Endodermal cell (in vitro differentiated cells): ENCODE measurements at places on chromosomes 16 and 17. TPM values are rescaled to one million over a fixed set of nuclear protein-coding genes. Genes with fewer than 3 reads are reported as not detected.

DNA sequence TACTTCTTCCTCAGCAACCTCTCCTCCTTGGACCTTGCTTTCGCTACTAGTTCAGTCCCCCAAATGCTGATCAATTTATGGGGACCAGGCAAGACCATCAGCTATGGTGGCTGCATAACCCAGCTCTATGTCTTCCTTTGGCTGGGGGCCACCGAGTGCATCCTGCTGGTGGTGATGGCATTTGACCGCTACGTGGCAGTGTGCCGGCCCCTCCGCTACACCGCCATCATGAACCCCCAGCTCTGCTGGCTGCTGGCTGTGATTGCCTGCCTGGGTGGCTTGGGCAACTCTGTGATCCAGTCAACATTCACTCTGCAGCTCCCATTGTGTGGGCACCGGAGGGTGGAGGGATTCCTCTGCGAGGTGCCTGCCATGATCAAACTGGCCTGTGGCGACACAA is 429 bp downstream of the OR2C1 start:
- no peaks in the 10 kb centered on the region for H3K36me3 ChIP-seq
- no peak overlapping the region for H3K4me3 ChIP-seq
- H3K4me1 ChIP-seq, result no peaks in the 10 kb centered on the region
- peaks cover 11% of the 10 kb centered on the region for H3K27me3 ChIP-seq
- no peak overlapping the region for H3K27ac ChIP-seq

GRCh38 chr17:49779739-49780231 is 8.7 kb upstream of the KAT7 start:
- H3K27ac ChIP-seq, result no peak overlapping the region
- peaks cover 10% of the 10 kb centered on the region for H3K27me3 ChIP-seq
- no peak overlapping the region for H3K4me3 ChIP-seq

Gene NGFR
- total RNA-seq, result 1.3 to 56.3 TPM (median 1.6 TPM) in 3 replicates

Gene PYDC1
- total RNA-seq, result not detected in 2 replicates

DNA sequence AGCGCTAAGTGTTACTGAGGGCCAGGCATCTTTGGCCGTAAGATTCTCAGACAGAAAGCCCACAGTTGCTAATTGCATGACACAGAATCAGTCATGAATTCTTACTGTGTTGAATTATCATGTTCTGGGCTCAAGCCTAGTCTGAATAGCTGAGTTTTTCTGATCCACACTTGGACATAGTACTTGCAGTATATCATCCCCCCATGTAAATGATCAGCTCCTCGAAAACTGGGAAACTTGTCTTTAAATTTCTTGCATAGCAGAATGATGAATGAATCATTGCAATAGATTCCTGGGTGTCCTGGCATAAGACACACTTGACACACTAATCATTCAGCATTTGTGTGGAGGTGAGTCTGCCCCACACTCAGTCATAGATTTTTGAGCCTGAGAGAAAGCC is 2.2 kb downstream of the MLYCD start:
- no peaks in the 10 kb centered on the region for H3K27me3 ChIP-seq
- H3K27ac ChIP-seq, result no peak overlapping the region
- peak overlapping the region; percentile 85 for H3K4me3 ChIP-seq
- H3K4me1 ChIP-seq, result peaks cover 8% of the 10 kb centered on the region
- DNase-seq, result no peak
- peaks cover 13% of the 10 kb centered on the region for H3K36me3 ChIP-seq

DNA sequence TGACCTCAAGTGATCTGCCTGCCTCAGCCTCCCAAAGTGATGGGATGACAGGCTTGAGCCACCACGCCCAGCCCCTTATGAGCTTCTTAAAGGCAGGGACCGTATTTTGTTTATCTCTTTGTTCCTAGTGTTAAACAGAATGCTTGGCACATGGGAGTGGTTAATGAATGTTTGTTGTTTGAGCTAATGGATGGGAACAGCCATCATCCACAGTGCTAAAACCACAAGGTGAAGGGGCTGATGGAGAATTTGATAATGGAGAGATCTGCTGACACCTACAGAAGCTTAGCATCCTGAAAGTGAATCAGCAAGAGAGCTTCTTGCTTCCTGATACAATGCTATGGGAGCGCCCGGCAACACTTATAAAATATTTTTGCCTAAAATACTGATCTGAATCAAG is 8.6 kb upstream of the CDH1 start:
- no peaks in the 10 kb centered on the region for H3K27me3 ChIP-seq
- H3K27ac ChIP-seq, result no peak overlapping the region
- H3K36me3 ChIP-seq, result no peaks in the 10 kb centered on the region

GRCh38 chr16:72255786-72256185 is 83.8 kb upstream of the PMFBP1 start:
- H3K36me3 ChIP-seq, result no peaks in the 10 kb centered on the region
- no peaks in the 10 kb centered on the region for H3K27me3 ChIP-seq
- no peak overlapping the region for H3K27ac ChIP-seq
- no peak for DNase-seq
- no peaks in the 10 kb centered on the region for H3K4me1 ChIP-seq
- no peak overlapping the region for H3K4me3 ChIP-seq

- peak overlapping the region; percentile 84 for H3K4me3 ChIP-seq
- no peaks in the 10 kb centered on the region for H3K4me1 ChIP-seq
- no peak overlapping the region for H3K27ac ChIP-seq
- peak; percentile 72 for DNase-seq
These were observed 1.6 kb downstream of the HEATR3 start for GRCh38 chr16:50067290-50067853.

GRCh38 chr17:82194765-82195164 is 17.9 kb downstream of the CCDC57 start:
- H3K4me3 ChIP-seq, result no peak overlapping the region
- no peak overlapping the region for H3K27ac ChIP-seq
- DNase-seq, result no peak
- no peaks in the 10 kb centered on the region for H3K4me1 ChIP-seq

- H3K4me1 ChIP-seq, result no peaks in the 10 kb centered on the region
- no peak for DNase-seq
- no peak overlapping the region for H3K27ac ChIP-seq
- no peaks in the 10 kb centered on the region for H3K27me3 ChIP-seq
- H3K36me3 ChIP-seq, result no peaks in the 10 kb centered on the region
These were observed 108.4 kb downstream of the METRNL start for GRCh38 chr17:83187782-83188311.

DNA sequence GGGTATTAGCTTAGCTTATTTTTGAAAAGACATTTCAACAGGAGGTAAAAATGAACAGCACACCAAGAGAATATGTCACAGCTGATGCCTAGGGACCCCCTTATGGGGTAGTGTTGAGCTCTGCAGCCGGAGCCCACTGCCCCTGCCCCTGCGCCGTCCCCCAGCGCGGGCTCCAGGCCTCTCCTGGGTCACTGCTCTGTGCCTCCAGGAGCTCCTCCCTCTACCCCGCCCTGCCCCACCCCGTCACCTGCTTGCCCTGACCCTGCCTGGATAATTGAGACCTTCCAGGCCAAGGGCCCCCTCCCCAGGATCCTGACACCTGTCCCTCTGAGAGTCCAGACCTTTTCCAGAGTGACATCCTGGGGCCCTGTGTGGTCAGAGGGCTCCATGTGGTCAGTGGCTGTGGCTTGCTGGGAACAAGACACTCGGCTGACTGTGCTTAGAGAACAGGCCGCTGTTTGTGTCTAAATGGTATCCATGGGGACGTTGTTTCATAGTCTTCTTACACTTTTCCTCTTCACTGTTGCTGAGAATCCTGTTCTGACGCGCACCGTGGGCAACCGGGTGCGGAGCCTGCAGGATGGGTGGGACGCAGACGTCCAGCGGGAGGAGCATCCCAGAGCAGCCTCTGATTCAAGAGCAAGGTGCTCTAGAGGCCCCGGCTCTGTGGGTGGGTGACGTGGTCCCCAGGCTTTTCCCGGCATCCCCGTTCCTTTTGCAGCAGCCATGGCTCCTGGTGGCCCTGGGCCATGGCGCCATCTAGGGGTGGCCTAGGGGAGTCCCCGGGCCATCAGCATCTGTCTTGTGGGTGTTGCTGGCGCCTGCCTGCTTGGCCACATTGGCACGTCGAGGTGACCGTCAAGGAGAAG is 20.0 kb upstream of the WFIKKN1 start:
- H3K27me3 ChIP-seq, result no peaks in the 10 kb centered on the region
- DNase-seq, result peak; percentile 92
- no peak overlapping the region for H3K4me3 ChIP-seq
- H3K27ac ChIP-seq, result no peak overlapping the region

Gene MT4
- not detected in 2 replicates for total RNA-seq

Gene HSD17B1
- 2.3 and 2.4 TPM in 2 replicates for total RNA-seq

GRCh38 chr17:81173762-81174155 is 7.7 kb upstream of the AATK start:
- no peaks in the 10 kb centered on the region for H3K36me3 ChIP-seq
- no peaks in the 10 kb centered on the region for H3K27me3 ChIP-seq
- H3K4me3 ChIP-seq, result no peak overlapping the region
- no peak overlapping the region for H3K27ac ChIP-seq
- H3K4me1 ChIP-seq, result no peaks in the 10 kb centered on the region

Gene ITGA3
- 21.7 and 22.8 TPM in 2 replicates for total RNA-seq

Gene DPEP2
- not detected in 3 replicates for total RNA-seq

DNA sequence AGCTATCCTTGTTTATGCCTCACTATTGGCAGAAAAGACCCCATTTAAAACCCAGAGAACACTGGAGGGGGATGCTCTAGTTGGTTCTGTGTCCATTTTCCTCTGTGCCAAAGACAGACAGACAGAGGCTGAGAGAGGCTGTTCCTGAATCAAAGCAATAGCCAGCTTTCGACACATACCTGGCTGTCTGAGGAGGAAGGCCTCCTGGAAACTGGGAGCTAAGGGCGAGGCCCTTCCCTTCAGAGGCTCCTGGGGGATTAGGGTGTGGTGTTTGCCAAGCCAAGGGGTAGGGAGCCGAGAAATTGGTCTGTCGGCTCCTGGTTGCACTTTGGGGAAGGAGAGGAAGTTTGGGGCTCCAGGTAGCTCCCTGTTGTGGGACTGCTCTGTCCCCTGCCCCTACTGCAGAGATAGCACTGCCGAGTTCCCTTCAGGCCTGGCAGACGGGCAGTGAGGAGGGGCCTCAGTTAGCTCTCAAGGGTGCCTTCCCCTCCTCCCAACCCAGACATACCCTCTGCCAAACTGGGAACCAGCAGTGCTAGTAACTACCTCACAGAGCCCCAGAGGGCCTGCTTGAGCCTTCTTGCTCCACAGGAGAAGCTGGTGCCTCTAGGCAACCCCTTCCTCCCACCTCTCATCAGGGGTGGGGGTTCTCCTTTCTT is 56.1 kb downstream of the IGF2BP1 start:
- peaks cover 79% of the 10 kb centered on the region for H3K36me3 ChIP-seq
- peaks cover 36% of the 10 kb centered on the region for H3K4me1 ChIP-seq
- peak; percentile 75 for DNase-seq
- H3K27ac ChIP-seq, result peak overlapping the region; percentile 16
- H3K27me3 ChIP-seq, result no peaks in the 10 kb centered on the region
- H3K4me3 ChIP-seq, result no peak overlapping the region

Gene UNC45B
- total RNA-seq, result not detected in 3 replicates

Gene KCNH6
- total RNA-seq, result 0.75 and 0.79 TPM in 2 replicates

GRCh38 chr16:16071631-16072244 is 122.3 kb downstream of the ABCC1 start:
- peak; percentile 60 for DNase-seq
- no peaks in the 10 kb centered on the region for H3K27me3 ChIP-seq
- H3K36me3 ChIP-seq, result peaks cover 19% of the 10 kb centered on the region
- peaks cover 4% of the 10 kb centered on the region for H3K4me1 ChIP-seq
- no peak overlapping the region for H3K4me3 ChIP-seq

- H3K4me3 ChIP-seq, result no peak overlapping the region
- peak; percentile 7 for DNase-seq
- no peaks in the 10 kb centered on the region for H3K4me1 ChIP-seq
- H3K27me3 ChIP-seq, result no peaks in the 10 kb centered on the region
- no peak overlapping the region for H3K27ac ChIP-seq
These were observed 6.3 kb downstream of the C17orf75 start for GRCh38 chr17:32335687-32336086.

Gene NUPR1
- total RNA-seq, result not detected in 2 replicates

Gene PRDM7
- total RNA-seq, result not detected in 3 replicates

DNA sequence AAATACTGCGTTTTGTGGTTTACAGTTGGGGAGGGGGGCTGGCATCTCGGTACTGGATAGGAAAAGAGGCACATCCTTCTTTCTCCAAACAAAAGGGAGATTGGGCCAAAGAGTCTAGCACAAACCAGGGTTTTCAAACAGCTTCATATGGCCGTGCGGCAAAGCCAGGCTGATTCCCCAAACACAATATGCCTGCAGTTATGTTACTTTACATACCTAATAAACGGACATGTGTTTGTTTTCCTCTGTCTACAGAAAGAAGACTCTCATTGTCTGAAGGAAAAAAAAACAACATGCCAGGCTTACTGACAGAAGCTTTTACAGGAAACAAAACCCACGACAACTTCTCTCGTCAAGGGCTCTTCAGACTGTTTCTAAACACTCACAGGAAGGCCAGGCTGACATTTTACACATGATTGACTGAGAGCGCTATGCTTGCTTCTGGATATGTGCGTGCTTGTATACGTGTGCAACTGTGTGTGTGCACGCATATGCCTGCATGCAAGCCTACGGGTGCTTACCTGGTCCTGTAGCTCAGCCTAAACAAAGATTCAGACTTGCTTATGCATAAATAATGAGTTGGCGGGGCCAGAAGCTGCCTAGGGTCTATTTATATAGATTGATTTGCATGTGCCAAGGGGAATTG is 461.0 kb upstream of the C16orf82 start:
- no peaks in the 10 kb centered on the region for H3K36me3 ChIP-seq
- H3K27ac ChIP-seq, result peak overlapping the region; percentile 13
- H3K27me3 ChIP-seq, result peaks cover 15% of the 10 kb centered on the region
- H3K4me3 ChIP-seq, result peak overlapping the region; percentile 13
- no peak for DNase-seq

GRCh38 chr17:83078378-83079351 is 744 bp upstream of the METRNL start:
- no peaks in the 10 kb centered on the region for H3K4me1 ChIP-seq
- peak overlapping the region; percentile 53 for H3K4me3 ChIP-seq
- peaks cover 65% of the 10 kb centered on the region for H3K27me3 ChIP-seq
- H3K36me3 ChIP-seq, result no peaks in the 10 kb centered on the region

DNA sequence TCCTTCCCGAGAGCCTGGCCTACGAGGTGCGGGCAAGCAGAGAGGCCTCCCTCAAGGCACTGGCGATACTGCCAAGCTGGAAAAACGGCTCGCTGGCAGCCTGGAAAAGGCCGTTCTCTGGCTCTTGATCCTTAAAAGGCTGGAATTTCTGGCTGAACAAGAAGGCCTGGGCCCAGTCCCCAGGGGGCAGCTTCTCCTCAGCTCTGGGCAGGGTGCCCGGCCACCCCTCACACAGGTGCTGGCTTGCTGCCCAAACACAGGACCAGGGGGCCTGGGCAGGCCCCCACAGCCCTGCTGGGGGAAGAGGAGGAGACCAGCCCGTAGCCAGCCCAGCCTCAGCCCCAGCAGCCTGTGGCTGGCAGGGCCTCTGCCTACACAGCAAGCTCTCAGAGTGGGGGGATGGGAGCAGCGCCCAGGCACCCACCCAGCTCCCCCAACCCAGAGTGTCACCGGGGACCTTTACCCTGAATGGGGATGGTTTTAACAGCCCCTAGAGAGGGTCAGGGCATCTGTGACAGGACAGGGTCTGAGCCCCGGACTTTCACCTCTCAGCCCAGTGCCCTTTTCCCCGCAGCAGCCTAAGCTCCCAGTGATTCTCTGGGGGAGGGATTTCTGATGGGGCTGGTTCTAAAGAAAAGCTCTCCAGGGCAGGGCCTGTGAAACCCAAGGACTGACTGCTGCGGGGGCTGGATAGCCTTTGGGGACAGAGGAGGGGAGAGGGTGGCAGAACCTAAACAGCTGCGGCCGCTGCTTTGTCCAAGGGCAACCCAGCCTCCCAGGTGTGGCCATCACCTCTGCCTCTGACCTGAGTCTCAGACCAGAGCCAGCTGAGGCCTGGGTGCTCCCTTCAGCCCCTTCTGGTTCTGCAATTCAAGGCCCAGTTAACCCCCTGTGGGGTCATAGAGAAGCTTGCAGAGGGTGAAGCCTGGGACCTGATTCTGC is 38.6 kb upstream of the TOB1 start:
- peak overlapping the region; percentile 27 for H3K27ac ChIP-seq
- peaks cover 32% of the 10 kb centered on the region for H3K4me1 ChIP-seq
- DNase-seq, result peak; percentile 79
- H3K36me3 ChIP-seq, result no peaks in the 10 kb centered on the region
- no peaks in the 10 kb centered on the region for H3K27me3 ChIP-seq
- peak overlapping the region; percentile 47 for H3K4me3 ChIP-seq
